ENCODE measurements at places on chromosomes 4 and X. TPM values are rescaled to one million over a fixed set of nuclear protein-coding genes. Genes with fewer than 3 reads are reported as not detected.

- no peaks in the 10 kb centered on the region for H3K36me3 ChIP-seq
- H3K27ac ChIP-seq: no peak overlapping the region
- no peak overlapping the region for H3K4me3 ChIP-seq
- H3K27me3 ChIP-seq: no peaks in the 10 kb centered on the region
Measured at GRCh38 chr4:155085843-155086530, 122.4 kb upstream of the NPY2R start.

GRCh38 chrX:116204932-116205331 is 34.4 kb downstream of the AGTR2 start:
- peak; percentile 2 for DNase-seq
- no peaks in the 10 kb centered on the region for H3K4me1 ChIP-seq
- H3K4me3 ChIP-seq: no peak overlapping the region

- H3K27ac ChIP-seq: no peak overlapping the region
- no peak overlapping the region for H3K4me3 ChIP-seq
- H3K27me3 ChIP-seq: no peaks in the 10 kb centered on the region
- H3K36me3 ChIP-seq: no peaks in the 10 kb centered on the region
Measured at GRCh38 chr4:15117270-15117946, 115.1 kb downstream of the CPEB2 start.

- no peaks in the 10 kb centered on the region for H3K27me3 ChIP-seq
- H3K4me3 ChIP-seq: no peak overlapping the region
- DNase-seq: no peak
- H3K4me1 ChIP-seq: peaks cover 12% of the 10 kb centered on the region
- no peak overlapping the region for H3K27ac ChIP-seq
Measured at GRCh38 chr4:95360906-95361695, 187.7 kb downstream of the UNC5C start.

- H3K4me1 ChIP-seq: peaks cover 14% of the 10 kb centered on the region
- H3K4me3 ChIP-seq: peak overlapping the region; percentile 96
- no peaks in the 10 kb centered on the region for H3K27me3 ChIP-seq
- peak overlapping the region; percentile 90 for H3K27ac ChIP-seq
Measured at GRCh38 chrX:46838974-46839480, 2.2 kb downstream of the RP2 start.

- peak; percentile 28 for DNase-seq
- H3K27ac ChIP-seq: no peak overlapping the region
- H3K4me1 ChIP-seq: no peaks in the 10 kb centered on the region
- no peaks in the 10 kb centered on the region for H3K27me3 ChIP-seq
- no peak overlapping the region for H3K4me3 ChIP-seq
Measured at GRCh38 chrX:132442691-132443090, 46.1 kb downstream of the MBNL3 start.

DNA sequence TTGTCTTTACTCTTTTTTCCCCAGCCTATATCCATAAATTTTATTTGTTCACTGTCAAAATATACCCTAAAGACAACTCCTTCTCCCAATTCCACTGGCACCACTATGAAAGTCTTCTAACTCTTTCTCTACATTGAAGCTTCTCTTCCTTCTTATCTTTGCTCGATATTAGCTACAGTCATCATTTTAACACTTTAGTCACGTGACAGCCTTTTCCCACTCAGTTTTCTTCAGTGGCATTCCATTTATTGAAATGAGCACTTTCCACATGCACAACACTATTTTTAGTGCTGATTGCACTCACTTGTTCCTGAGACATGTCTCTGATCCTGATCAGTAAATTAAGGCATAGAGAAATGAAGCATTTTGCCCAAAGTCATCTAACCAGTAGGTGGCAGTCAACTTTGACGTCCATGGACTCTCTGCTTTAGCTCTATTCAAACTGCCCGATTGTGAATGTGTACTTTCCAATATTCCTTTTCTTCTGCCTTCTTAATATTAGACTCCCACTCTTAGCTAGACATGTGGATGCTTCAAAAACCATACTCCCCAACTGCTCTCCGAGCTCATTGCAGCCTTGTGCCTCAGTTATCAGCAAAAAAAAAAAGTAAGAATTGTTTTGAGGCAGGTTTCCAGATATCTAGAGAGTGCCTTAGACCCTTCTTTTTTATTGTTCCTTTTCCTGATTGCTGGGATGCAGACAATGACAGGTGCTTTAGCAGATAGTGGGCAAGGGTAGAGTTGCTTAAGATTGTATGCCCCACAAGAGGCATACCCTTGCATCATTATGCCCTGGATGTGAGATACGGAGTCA is 394.4 kb upstream of the ADGRL3 start:
- no peaks in the 10 kb centered on the region for H3K36me3 ChIP-seq
- H3K4me3 ChIP-seq: no peak overlapping the region
- H3K27ac ChIP-seq: no peak overlapping the region
- H3K4me1 ChIP-seq: no peaks in the 10 kb centered on the region

- H3K36me3 ChIP-seq: peaks cover 11% of the 10 kb centered on the region
- no peaks in the 10 kb centered on the region for H3K27me3 ChIP-seq
- H3K27ac ChIP-seq: peak overlapping the region; percentile 81
- peaks cover 11% of the 10 kb centered on the region for H3K4me1 ChIP-seq
- peak overlapping the region; percentile 90 for H3K4me3 ChIP-seq
Measured at GRCh38 chrX:1592470-1593142, 1.2 kb downstream of the AKAP17A start.

DNA sequence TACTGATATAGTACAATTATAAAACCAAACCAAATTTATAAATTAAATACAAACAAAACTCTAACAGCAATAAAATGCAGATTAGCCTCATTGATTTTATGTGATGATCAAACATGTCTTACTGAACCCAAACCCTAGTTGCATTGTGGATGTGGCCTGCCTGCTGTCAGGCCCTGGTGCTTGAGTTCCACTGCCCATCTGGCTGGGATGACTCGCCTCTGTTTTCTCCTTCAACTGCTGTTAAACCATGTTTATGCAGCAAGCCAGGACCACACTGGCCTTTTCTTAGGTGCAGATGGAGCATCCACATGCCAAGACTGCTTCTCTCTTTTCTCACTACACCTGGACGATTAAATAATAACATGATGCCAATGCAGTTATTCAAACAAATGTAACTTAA is 22.6 kb downstream of the NAP1L5 start:
- DNase-seq: peak; percentile 58
- H3K4me3 ChIP-seq: no peak overlapping the region
- H3K27me3 ChIP-seq: no peaks in the 10 kb centered on the region
- peaks cover 5% of the 10 kb centered on the region for H3K4me1 ChIP-seq
- H3K27ac ChIP-seq: peak overlapping the region; percentile 44

DNA sequence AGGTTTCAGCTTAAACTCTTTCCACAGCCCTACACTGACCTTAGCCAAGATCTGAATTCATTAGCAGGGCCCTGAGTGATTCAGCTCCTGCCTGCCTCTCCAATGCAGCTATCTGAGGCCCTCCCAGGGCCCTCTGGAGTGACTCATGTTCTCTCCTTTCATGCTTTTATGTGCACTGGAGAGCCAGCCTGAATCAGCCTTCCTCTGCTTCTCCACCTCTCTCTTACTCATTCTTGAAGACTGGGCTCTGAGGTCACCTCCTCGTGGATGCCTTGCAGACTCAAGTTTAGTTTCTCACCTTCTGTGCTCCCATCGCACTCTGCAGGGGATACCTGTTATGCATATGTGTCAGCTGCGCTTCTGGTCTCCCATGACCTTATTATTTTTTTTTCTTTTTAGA is 3.1 kb upstream of the OCIAD2 start:
- no peaks in the 10 kb centered on the region for H3K36me3 ChIP-seq
- peaks cover 48% of the 10 kb centered on the region for H3K4me1 ChIP-seq
- DNase-seq: peak; percentile 99
- peak overlapping the region; percentile 62 for H3K27ac ChIP-seq
- no peaks in the 10 kb centered on the region for H3K27me3 ChIP-seq

GRCh38 chrX:44280116-44280515 is 63.4 kb downstream of the EFHC2 start:
- H3K27me3 ChIP-seq: no peaks in the 10 kb centered on the region
- H3K4me3 ChIP-seq: no peak overlapping the region
- no peak overlapping the region for H3K27ac ChIP-seq
- no peaks in the 10 kb centered on the region for H3K4me1 ChIP-seq
- H3K36me3 ChIP-seq: no peaks in the 10 kb centered on the region

DNA sequence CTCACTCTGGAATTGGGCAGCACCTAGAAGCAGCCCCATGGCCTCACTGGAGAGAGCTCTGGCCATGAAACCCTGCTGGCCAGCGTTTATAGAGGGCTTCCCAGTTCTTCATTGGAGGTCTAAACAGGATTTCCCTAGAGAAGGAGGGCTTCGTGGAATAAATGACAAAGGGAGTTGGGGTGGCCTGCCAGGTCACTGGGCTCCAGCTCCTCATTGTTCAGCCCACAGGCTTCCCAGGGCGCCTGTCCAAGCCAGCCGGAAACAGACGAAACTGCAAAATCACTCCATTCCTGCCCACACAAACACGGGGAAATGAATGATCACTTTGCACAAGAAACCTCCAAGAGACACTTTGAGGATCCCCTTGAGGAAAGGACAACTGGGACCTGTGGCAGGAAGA is 189.7 kb downstream of the TSPAN5 start:
- H3K36me3 ChIP-seq: peaks cover 17% of the 10 kb centered on the region
- H3K27me3 ChIP-seq: no peaks in the 10 kb centered on the region
- peak; percentile 80 for DNase-seq
- peak overlapping the region; percentile 79 for H3K27ac ChIP-seq
- H3K4me1 ChIP-seq: peaks cover 43% of the 10 kb centered on the region
- H3K4me3 ChIP-seq: no peak overlapping the region

DNA sequence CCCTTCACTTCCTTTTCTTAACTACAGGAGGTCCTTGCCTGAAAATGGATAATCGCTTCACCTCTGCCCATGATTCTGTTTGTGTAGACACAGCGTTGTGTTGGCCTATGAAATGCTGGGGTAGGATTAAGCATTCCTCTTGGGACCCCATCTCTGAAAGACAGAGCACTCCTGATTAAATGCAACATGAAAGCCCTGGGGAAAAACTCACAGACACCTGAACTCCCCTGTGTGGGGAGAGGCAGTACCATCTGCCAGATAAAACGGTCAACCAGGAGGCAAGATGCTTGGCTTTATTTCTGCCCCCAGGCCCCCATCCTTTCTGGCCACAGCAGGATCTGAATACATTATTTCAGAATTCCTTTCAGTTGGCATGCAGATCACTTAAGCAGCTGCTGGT is 1.9 kb downstream of the LGI2 start:
- no peak for DNase-seq
- H3K27ac ChIP-seq: no peak overlapping the region
- H3K4me3 ChIP-seq: no peak overlapping the region
- H3K4me1 ChIP-seq: peaks cover 6% of the 10 kb centered on the region

GRCh38 chr4:144709159-144709558 is 63.2 kb downstream of the HHIP start:
- DNase-seq: peak; percentile 97
- peak overlapping the region; percentile 93 for H3K27ac ChIP-seq
- H3K36me3 ChIP-seq: peaks cover 22% of the 10 kb centered on the region
- no peak overlapping the region for H3K4me3 ChIP-seq
- no peaks in the 10 kb centered on the region for H3K27me3 ChIP-seq
- peaks cover 38% of the 10 kb centered on the region for H3K4me1 ChIP-seq

GRCh38 chrX:24963823-24964222 is 51.9 kb downstream of the ARX start:
- H3K27ac ChIP-seq: no peak overlapping the region
- no peaks in the 10 kb centered on the region for H3K36me3 ChIP-seq
- DNase-seq: peak; percentile 10
- no peaks in the 10 kb centered on the region for H3K4me1 ChIP-seq

GRCh38 chr4:100935090-100935489 is 412.2 kb downstream of the PPP3CA start:
- no peaks in the 10 kb centered on the region for H3K27me3 ChIP-seq
- H3K36me3 ChIP-seq: no peaks in the 10 kb centered on the region
- no peak overlapping the region for H3K4me3 ChIP-seq
- DNase-seq: no peak
- H3K4me1 ChIP-seq: no peaks in the 10 kb centered on the region

DNA sequence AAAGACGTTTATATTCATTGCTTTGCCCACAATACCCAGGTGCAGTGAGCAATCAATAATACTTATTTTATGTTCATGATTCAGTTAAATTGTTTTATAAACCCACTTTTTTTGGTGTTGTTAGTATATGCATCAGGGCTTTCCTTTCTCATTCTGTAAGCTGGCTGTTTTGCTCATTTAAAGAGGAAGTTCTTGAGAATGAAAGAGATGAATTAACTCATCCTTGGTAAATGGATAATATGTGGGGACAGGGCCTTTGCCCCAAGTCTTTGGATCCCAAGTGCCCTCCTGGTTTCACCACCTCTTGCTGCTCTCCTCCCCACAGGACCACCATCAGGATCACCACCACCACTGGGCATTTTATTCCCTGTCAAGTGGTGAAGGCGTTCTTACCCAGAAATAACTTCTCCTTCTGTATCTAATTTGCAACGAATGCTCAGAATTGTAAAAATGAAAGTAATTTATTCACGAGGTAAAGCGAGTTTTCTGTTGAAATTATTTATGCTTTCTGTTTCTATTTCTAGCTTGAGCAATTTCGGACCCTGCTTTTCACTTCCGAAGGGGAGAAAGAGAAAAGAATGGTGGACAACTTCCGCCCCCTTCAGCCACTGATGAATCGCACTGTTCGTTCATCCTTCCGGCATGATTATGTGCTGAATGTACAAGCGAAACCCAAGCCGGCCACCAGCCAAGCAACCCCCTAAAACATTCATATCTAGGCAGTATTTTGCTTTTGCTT is 8.2 kb upstream of the ZRSR2 start:
- H3K4me1 ChIP-seq: no peaks in the 10 kb centered on the region
- no peak for DNase-seq
- H3K27ac ChIP-seq: no peak overlapping the region
- no peak overlapping the region for H3K4me3 ChIP-seq
- H3K27me3 ChIP-seq: no peaks in the 10 kb centered on the region

DNA sequence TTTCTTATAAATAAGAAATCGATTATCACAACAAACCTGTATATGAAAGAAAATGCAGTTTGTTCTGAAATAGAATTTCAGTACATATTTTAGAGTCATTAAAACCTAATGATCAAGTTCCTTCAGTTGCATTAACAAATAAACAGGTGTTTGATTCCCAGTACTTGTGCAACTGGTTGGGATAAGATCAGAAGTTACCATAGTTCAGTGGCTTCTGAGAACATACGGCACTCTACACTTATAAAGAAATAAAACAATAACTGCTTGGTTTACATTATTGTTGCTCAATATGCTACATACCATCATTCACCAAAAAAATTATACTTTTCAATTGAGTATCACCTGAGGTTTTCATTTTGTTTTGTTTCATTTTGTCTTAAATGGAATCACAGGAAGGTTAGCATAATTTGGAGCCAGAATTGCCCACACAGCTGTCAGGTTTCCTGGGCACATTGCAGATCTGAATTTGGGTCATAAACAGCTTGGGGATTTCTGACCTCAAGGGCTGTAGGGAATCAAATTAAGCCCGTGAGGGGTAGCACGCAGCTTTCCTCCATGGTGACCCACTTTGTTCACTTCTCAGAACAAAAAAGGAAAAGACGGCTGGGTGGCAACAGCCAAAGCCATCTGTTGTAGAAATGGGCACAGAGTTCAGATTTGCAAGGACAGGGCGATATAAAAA is 14.9 kb upstream of the CCNG2 start:
- H3K4me1 ChIP-seq: no peaks in the 10 kb centered on the region
- DNase-seq: no peak
- no peaks in the 10 kb centered on the region for H3K36me3 ChIP-seq
- H3K4me3 ChIP-seq: no peak overlapping the region
- H3K27me3 ChIP-seq: peaks cover 3% of the 10 kb centered on the region
- no peak overlapping the region for H3K27ac ChIP-seq

GRCh38 chrX:67328476-67328875 is 215.3 kb upstream of the AR start:
- no peaks in the 10 kb centered on the region for H3K36me3 ChIP-seq
- DNase-seq: no peak
- no peaks in the 10 kb centered on the region for H3K4me1 ChIP-seq
- H3K27ac ChIP-seq: no peak overlapping the region
- no peak overlapping the region for H3K4me3 ChIP-seq

Gene UGT8
- total RNA-seq: 7.7 TPM

Gene PNMA6A
- total RNA-seq: 1.9 TPM

Gene ADH7
- total RNA-seq: not detected

Gene SPANXA2
- not detected for total RNA-seq

Gene TMEM31
- 0.43 TPM for total RNA-seq

Gene PAGE2B
- total RNA-seq: not detected
